Upper lobe of left lung (tissue), 6 donors: ENCODE measurements at places on chromosomes 3 and 15.
A peak's percentile ranks its signal among the peaks of the same experiment; 100 is the strongest.

DNA sequence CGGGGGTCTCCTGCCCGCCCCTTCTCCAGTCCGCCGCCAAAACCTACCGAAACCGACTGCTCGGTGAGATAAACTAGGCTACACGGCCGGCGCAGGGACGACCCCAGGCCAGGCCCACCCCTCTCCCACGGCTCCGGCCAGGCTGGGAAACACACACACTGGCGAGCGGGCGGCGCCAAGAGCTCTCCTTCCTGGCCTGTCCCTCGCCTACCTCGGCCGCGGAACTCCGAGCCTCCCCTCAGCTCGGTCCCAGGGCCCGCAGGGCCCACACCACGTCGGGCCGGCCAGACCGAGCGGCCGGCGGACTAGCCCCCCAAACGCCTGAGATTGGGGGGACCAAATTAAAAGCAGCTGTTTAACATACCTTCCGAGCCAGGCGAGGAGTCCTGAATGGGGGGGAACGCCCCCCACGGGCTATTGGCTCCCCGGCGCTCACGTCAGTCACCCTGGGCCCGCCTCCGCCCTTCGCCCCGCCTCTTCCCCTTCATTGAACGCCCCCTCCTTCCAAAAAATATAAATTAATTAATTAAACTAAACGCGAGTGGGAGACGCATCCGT lies 4.0 kb upstream of the SIN3A start:
- peak overlapping the region; percentile 98 for H3K4me3 ChIP-seq
- H3K27me3 ChIP-seq, result no peaks in the 10 kb centered on the region
- peaks cover 15% of the 10 kb centered on the region for H3K4me1 ChIP-seq
- H3K27ac ChIP-seq, result peak overlapping the region; percentile 94

GRCh38 chr15:90062973-90063769 lies 39.1 kb downstream of the IDH2 start:
- peak overlapping the region; percentile 95 for H3K27ac ChIP-seq
- H3K4me1 ChIP-seq, result peaks cover 75% of the 10 kb centered on the region
- H3K36me3 ChIP-seq, result peaks cover 5% of the 10 kb centered on the region
- no peak overlapping the region for H3K4me3 ChIP-seq
- DNase-seq, result peak; percentile 84

DNA sequence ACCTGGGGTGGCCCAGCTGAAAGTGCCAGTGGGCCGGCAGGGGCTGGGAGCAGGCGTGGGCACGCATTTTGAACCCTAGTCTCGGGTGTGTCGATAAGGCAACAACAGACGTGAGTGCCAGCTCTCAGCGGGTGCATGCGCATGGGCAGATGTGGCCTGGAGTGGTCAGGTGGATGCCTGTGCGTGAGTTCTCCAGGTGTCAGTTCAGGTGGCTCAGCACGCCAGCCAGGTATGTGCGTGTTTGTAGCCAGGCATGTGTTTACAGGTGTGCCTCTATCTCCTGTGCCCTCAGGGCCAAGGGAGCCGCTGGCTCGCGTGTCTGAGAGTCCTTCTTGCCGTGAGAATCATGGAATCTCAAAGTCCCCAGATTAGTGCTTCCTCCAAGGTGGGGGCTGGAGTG lies 14.8 kb downstream of the CYP1A2 start:
- no peak overlapping the region for H3K4me3 ChIP-seq
- H3K36me3 ChIP-seq, result no peaks in the 10 kb centered on the region
- DNase-seq, result peak; percentile 59
- no peaks in the 10 kb centered on the region for H3K27me3 ChIP-seq

- peaks cover 4% of the 10 kb centered on the region for H3K4me1 ChIP-seq
- no peak overlapping the region for H3K4me3 ChIP-seq
- no peak for DNase-seq
- no peak overlapping the region for H3K27ac ChIP-seq
Observed at GRCh38 chr3:54888873-54889272, 39.0 kb downstream of the LRTM1 start.

GRCh38 chr3:119177321-119177720 lies 3.9 kb downstream of the UPK1B start:
- H3K4me1 ChIP-seq, result no peaks in the 10 kb centered on the region
- no peak overlapping the region for H3K4me3 ChIP-seq
- H3K27ac ChIP-seq, result no peak overlapping the region
- no peaks in the 10 kb centered on the region for H3K27me3 ChIP-seq
- no peaks in the 10 kb centered on the region for H3K36me3 ChIP-seq

DNA sequence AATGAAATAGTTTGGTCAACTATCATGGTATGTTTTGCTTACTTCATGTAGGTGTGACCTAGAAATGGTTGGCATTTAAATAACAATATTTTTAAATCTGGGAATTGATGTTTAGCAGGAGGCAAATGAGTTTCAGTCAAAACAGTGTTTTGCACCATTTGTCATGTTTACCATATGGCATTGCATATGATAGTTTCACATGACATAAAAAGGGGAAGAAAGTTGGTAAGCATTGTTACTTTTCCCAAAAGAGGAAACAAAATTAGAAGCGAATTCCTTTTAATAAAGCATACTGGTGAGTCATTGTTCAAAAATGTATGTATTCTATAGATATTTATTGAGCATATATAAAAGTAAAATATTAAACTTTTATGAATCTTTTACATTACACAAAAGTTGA lies 2.3 kb downstream of the RNF13 start:
- peaks cover 29% of the 10 kb centered on the region for H3K4me1 ChIP-seq
- H3K36me3 ChIP-seq, result no peaks in the 10 kb centered on the region
- H3K27me3 ChIP-seq, result no peaks in the 10 kb centered on the region
- H3K27ac ChIP-seq, result peak overlapping the region; percentile 98
- H3K4me3 ChIP-seq, result peak overlapping the region; percentile 70
- no peak for DNase-seq

DNA sequence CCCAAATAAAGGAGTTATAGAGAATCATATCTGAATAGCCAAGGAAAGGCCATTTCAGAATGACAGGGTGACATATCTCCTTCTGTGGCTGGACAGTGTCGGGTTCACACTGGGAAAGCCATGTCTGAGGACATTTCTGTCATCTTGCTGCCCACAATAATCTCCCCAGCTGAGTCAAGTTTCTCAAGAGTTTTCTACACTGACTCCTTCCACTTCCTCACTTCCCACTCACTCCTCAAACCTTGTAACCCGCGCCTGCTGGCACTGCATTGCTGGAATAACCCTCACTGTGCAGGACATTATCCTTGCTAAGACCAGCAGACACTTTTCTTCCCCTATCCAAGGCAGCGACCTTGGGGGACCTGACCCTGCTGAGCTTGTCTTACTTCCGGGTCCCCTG lies 5.3 kb upstream of the INSYN1 start:
- no peaks in the 10 kb centered on the region for H3K27me3 ChIP-seq
- H3K4me1 ChIP-seq, result no peaks in the 10 kb centered on the region
- H3K4me3 ChIP-seq, result no peak overlapping the region
- no peaks in the 10 kb centered on the region for H3K36me3 ChIP-seq
- no peak overlapping the region for H3K27ac ChIP-seq

GRCh38 chr3:108469126-108469525 lies 41.3 kb downstream of the MYH15 start:
- no peak overlapping the region for H3K27ac ChIP-seq
- no peak overlapping the region for H3K4me3 ChIP-seq
- no peaks in the 10 kb centered on the region for H3K4me1 ChIP-seq
- no peak for DNase-seq
- no peaks in the 10 kb centered on the region for H3K27me3 ChIP-seq

DNA sequence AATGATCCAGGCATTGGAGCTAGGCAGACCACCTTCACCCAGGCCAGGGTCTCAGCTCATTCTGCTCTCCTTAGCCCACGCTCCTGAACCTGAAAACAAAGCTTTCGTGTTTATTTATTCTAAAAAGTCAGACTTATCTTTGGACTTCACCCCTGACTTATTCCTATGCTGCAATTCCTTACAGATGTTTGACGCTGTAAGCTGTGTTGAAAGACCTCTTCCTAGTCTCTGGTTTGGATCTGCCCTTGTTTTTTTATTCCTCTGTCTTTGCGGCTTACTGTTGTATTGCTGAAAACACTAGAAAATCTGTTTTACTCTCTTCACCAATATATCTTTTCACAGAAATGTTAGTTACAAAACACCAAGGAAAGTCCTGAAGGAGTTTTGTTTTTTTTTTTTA lies 40.5 kb upstream of the LDHAL6B start:
- H3K27ac ChIP-seq, result no peak overlapping the region
- no peaks in the 10 kb centered on the region for H3K4me1 ChIP-seq
- no peak overlapping the region for H3K4me3 ChIP-seq
- DNase-seq, result no peak

GRCh38 chr15:39269352-39269751 lies 311.5 kb upstream of the THBS1 start:
- H3K4me1 ChIP-seq, result peaks cover 5% of the 10 kb centered on the region
- no peak overlapping the region for H3K4me3 ChIP-seq
- no peaks in the 10 kb centered on the region for H3K36me3 ChIP-seq
- H3K27me3 ChIP-seq, result no peaks in the 10 kb centered on the region
- H3K27ac ChIP-seq, result no peak overlapping the region
- no peak for DNase-seq

GRCh38 chr15:77030048-77030927 lies 35.4 kb downstream of the PSTPIP1 start:
- no peaks in the 10 kb centered on the region for H3K27me3 ChIP-seq
- DNase-seq, result peak; percentile 21
- H3K4me3 ChIP-seq, result no peak overlapping the region
- H3K36me3 ChIP-seq, result no peaks in the 10 kb centered on the region

GRCh38 chr15:70514251-70514650 lies 249.1 kb downstream of the UACA start:
- H3K4me3 ChIP-seq, result no peak overlapping the region
- H3K36me3 ChIP-seq, result no peaks in the 10 kb centered on the region
- no peak overlapping the region for H3K27ac ChIP-seq
- H3K27me3 ChIP-seq, result no peaks in the 10 kb centered on the region

GRCh38 chr3:150255413-150255812 lies 152.7 kb upstream of the TSC22D2 start:
- H3K27me3 ChIP-seq, result no peaks in the 10 kb centered on the region
- peak overlapping the region; percentile 9 for H3K27ac ChIP-seq
- H3K36me3 ChIP-seq, result no peaks in the 10 kb centered on the region
- DNase-seq, result no peak
- no peak overlapping the region for H3K4me3 ChIP-seq

GRCh38 chr15:44435893-44436667 lies 8.7 kb downstream of the CTDSPL2 start:
- no peak overlapping the region for H3K27ac ChIP-seq
- no peaks in the 10 kb centered on the region for H3K27me3 ChIP-seq
- no peaks in the 10 kb centered on the region for H3K4me1 ChIP-seq
- no peak for DNase-seq
- no peak overlapping the region for H3K4me3 ChIP-seq
- no peaks in the 10 kb centered on the region for H3K36me3 ChIP-seq

DNA sequence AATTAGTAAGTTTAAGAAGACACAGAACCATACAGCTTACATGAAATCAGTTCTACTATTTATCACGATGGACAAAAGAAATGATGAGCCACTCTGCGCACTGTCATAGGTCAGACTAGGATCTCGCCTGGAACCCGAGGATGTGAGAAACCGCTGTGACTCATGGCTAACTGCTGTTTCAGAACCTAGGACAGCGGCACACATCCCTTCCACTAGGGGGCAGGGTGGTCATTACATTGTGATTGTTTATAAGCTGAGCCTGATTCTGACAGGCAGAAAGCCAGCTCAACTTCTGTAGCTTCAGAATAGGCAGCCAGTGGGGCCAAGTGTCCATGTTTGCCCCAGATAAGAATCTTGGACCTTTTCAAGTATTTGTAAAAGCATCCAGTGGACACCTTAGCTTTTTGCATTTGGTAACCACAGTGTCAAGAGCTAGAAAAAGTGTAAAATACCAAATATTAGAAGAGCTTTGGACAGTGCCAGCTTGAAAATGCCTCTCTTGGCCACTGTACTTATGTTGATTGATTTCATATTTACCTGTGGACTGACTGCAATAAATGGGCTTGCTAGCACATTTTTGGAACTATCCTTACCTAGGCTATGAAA lies 115.8 kb downstream of the KBTBD8 start:
- DNase-seq, result peak; percentile 73
- H3K4me3 ChIP-seq, result no peak overlapping the region
- no peaks in the 10 kb centered on the region for H3K27me3 ChIP-seq
- H3K36me3 ChIP-seq, result no peaks in the 10 kb centered on the region
- H3K4me1 ChIP-seq, result no peaks in the 10 kb centered on the region
- no peak overlapping the region for H3K27ac ChIP-seq
